Stimulated activated naive CD4-positive, alpha-beta T cell (primary cell): ENCODE measurements at places on chromosomes 5 and 9.

DNA sequence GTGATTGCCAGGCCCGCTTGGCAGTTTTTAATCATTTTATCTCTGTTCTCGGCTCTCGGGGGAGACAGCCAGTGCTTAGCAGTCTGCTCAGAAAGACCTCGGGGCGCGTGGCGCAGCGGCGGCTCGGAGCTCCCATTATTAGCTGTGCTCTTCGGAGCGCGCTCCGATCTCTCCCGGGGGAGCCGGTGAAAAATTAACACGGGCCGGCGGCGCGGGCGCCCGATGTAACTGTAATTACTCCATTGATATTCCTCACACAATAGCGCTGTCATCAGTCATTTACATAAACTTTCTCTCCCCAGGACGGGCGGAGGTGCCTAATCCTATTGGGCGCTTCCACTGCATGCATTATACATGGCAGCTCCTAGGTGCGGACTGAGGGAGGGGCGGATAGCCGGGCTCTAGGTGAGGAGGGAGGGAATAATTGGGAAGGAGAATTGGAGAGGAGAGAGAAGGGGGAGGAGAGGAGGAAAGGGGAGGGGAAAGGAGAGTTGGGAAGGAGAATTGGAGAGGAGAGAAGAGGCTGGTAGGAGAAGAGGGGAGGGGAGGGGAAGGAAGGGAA lies 24.9 kb downstream of the LMX1B start:
- no peak for DNase-seq

- DNase-seq = no peak
These were observed 84.4 kb upstream of the SARDH start for GRCh38 chr9:133822430-133823065.

DNA sequence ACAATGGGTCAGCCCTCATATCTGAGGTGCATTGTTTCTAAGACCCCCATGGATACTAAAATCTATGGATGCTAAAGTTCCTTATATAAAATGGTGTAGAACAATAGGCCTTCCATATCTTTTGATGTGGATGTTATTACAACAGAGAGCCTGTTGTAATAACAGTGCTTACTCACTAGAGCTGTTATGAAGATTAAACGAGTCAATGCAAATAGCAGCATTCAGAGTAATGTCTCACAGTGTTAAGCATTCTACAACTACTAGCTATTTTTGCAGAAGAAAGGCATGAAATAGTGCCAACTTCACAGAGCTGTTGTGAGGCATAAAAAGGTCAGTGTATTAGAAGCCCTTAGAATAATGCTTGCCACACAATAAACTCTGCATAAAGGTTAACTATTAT lies 13.0 kb downstream of the CHSY3 start:
- no peak for DNase-seq

DNA sequence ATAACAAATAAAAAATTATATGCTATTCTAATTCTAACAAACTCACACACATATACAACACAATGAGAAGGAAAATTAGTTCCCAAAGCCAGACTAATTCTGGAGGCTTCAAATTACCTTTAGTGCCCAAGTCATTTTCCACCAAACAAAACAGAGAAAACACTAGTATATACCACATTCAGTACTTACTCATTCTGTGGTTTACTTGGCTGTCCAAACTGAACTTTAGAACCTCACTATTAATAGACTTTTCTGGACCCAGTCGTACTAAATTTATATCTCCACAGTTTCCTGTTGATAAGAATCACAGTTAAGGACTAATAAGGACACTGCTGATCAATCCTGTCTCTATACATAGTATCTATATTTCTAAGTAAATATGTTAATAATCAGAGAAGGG lies 66.4 kb downstream of the SETX start:
- no peak for DNase-seq

DNA sequence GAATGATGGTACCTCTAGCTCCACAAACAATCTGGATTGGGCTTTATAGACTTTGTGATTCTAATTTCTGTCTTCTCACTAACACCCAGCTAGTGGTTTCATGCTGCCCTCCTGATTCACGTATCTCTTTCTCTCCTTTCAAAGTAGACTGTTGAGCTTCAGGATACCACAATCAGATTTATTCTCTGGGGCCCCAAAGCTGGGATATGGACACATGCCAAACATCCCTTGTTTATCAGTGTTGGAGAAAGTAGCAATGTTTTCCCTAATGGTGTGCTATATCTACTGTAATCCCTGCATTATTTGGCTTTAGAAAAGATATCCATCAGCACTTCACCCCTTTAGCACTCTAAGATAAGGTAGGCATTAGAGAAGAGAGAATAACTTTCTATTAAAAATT lies 361.0 kb downstream of the FGF10 start:
- no peak for DNase-seq

- no peak for DNase-seq
These were observed 473.6 kb upstream of the FTMT start for GRCh38 chr5:121378046-121378445.

DNA sequence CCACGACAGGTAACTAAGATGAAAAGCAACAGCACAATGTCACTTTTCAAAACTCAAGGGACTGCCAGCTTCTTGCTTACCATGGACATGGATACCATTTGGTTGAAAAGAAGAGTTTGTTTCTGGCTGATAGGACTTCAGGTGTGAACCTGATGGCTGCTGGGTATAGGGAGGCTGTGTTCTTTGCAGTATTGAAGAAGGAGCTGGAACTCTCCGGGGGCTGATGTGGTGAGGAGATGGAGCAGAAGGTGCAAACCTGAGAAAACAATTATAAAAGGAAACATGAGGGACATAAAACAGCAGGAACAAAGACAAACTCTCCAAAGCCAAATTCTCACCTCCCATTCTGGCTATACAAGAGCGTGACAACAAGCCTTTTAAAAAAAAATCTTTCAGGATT lies 330.1 kb upstream of the RFX3 start:
- no peak for DNase-seq

DNA sequence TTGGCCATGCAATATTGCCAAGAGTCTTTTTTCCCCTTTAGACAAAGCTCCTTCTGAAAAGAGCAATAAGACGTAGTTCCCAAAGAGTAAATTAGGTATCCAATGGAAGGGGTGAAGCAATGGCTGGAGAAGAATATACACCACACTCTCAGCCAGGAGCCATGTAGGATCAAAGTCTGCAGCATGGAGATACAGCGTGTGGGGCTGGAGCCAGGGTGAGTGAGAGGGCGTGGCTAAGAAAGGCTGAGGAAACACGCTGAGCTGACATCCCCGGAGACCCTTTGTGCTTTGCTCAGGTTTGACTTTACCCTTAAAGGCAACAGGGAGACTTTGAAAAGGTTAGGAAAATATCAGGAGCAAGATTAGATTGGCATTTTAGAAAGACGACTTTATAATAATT lies 87.1 kb upstream of the ELL2 start:
- DNase-seq = no peak

DNA sequence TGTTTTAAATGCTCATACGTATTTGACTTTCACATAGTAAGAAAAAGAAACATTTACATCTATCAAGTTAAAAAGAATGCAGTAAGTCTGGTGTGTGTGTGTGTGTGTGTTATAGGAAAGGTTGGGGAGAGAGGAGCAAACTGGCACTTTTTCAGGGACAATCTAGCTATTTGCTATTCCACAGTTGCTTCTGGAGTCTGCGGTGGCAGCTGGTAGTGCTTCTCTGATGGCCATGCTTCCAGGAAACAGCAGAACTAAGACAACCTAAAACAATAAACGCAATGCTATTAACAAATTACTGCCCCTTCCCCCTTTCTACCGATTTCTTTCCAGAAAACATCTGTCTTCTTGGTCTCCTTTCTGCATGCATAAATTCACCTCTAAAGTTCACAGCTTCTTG lies 70.0 kb upstream of the CDH10 start:
- no peak for DNase-seq

- DNase-seq = no peak
These were observed 7.9 kb upstream of the FOXE1 start for GRCh38 chr9:97845130-97845529.

- no peak for DNase-seq
These were observed 49.3 kb upstream of the ZNF366 start for GRCh38 chr5:72556351-72557166.

GRCh38 chr5:124726631-124727362 lies 19.6 kb downstream of the ZNF608 start:
- DNase-seq = no peak

GRCh38 chr9:130681769-130682420 lies 11.7 kb upstream of the EXOSC2 start:
- DNase-seq = no peak

- DNase-seq = no peak
These were observed 122.0 kb downstream of the WDR70 start for GRCh38 chr5:37501152-37501551.

DNA sequence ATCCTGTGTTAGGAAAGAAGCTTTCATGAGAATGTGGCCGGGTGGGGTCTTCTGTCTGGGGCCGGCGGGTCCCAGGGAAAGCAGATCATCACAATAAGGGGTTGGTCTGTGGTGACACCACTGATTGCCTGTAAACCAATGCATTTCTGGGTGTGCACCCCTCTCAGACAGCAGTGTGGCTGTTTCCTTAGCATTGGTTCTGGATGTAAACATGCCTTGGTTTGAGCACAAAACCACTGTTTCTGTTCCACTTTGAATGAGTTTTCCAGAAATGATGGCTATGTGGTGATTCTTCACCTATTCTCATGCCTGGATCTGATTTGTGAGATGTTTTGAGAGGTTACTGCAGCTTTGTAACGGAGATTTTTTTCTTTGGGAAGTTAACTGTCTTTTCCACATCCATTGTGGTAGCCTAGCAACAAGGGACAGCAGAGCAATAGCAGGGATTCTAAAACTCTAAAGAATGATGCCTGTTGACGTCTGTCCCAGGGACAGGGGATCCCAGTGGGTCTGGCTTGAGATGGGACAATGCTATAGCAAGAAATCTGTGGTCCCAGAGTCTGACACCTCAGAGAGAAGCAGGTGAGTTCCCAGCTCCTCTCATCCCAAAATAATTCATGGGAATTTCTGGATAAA lies at the start of gene CCDC192:
Gene CCDC192, plus strand, starts transcription at position 466 of the 636 bp plus-strand sequence. Its CDS starts 55 bp downstream, at position 521.
- DNase-seq = no peak

DNA sequence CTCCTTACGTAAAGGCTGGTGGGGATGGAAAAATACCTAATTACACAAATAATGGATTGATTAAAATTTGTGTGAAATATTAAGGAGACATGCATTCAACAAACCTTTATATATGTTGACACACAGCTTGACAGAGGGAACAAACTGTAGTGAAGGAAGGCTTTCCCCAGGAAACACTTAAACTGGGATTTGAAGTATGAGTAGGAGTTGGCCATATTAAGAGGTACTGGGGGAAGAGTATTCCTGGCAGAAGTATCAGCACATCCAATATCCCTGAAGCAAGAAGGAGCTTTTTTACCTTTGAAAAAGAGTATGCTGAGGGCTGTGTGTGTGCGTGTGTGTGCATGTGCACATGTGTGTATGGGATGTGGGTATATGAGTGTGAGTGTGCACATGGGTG lies 111.1 kb downstream of the PSD2 start:
- no peak for DNase-seq

DNA sequence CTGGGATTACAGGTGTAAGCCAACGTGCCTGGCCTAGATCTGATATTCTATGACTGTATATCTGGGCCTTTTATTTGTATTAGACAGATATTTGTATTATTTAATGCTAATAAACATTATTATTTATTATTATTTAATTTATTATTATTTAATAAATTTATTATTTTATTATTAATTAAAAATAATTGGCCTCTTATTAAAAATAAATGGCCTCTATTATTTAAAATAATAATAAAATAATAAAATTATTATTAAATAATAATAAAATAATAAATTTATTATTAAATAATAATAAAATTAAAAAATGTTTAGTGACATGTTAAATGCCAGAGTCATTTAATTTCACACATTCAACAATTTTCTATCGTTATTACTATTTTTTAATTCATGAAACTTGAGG lies 9.8 kb upstream of the COL15A1 start:
- DNase-seq = no peak

DNA sequence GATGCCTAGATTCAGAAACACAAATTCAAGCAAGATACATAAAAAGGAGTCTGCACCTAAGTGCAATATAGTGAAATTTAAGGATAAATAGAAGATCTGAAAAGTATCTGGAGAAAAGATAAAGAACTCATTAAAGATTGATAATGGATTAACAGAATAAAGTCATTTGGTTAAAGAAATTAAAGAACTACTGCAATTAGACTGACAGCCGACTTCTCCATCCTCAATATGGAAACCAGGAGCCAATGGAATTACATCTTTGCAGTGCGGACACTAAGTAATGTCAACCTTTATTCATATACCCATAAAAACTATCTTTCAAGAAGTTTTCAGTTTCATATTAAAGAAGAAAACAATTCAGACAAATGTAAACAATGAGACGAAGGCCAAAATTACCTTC lies 81.0 kb downstream of the MRPL36 start:
- no peak for DNase-seq

GRCh38 chr5:143970159-143970558 lies 158.2 kb downstream of the HMHB1 start:
- no peak for DNase-seq

DNA sequence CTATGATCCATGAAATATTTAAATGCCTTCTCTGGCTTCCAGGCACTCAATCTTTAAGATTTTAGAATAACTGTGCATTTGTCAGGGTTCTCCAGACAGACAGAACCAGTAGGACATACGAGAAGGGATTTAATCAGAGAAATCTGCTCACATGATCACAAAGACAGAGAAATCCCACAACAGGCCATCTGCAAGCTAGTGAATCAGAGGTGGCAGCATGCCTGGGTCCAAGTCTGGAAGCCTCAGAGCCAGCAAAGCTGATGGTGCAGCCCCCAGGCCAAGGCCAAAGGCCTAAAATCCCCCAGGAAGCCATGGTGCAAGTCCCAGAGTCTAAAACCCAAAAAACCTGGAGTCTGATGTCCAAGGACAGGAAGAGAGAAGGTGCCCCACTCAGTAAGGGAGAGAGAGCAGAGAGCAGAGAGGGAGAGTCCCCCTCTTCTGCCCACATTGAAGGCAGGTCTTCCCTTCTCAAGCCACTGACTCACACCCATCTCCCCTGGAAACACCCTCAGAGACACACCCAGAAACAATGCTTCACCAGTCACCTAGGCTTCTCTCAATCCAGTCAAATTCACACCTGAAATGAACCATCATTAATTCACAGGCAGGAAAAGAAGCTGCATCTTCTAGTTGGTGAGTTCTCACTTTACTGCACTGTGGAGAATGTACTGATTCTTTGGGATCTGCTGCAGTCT lies 48.7 kb downstream of the CAMSAP1 start:
- no peak for DNase-seq

DNA sequence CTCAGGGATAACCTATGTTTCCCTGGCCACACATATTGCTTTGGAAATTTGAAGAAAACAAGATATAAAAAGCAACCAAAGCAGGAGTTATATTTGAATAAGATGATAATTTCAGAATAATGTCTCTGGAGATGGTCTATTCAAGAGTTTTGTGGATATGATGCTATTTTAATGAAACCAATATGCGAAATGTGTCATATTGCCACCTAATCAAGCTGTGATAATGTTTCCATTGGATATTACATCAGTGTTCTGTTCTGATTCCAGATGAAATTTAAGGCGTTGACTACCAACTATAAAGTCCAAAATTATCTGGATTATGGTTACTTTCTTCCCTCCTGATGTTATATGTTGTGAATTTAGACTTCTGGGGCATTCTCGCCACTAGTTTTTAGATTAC lies 27.6 kb upstream of the NUDT12 start:
- no peak for DNase-seq
